ENCODE measurements at places on chromosomes 1 and 21.
A peak's percentile ranks its signal among the peaks of the same experiment; 100 is the strongest.

GRCh38 chr1:14626869-14627607 lies 28.6 kb downstream of the KAZN start:
- DNase-seq = no peak

- DNase-seq = peak; percentile 53
Observed at GRCh38 chr1:53368314-53369033, 40.6 kb upstream of the LRP8 start.

DNA sequence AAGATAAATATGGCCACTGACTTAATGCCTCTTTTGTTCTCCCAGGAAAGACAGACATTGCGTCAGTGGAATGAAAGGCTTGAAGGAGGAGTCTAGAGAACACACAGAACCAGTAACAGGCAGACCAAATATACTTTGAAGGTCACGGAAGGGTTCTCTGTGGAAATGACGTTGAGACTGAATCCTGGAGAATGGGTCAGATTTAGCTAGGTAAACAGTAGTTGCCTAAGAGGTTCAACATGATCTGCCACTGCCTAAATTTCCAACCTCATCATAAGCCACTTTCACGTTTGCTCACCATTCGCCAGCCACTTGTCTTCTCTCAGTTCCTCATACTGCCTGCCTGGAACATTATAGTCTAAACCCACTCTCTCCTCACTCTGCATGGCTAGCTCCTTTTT lies 20.5 kb downstream of the PLA2G4A start:
- DNase-seq = no peak

GRCh38 chr21:45328198-45329091 lies 40.8 kb upstream of the POFUT2 start:
- DNase-seq = no peak

- peak; percentile 91 for DNase-seq
Observed at GRCh38 chr1:201703621-201704438, 125.1 kb upstream of the IPO9 start.

DNA sequence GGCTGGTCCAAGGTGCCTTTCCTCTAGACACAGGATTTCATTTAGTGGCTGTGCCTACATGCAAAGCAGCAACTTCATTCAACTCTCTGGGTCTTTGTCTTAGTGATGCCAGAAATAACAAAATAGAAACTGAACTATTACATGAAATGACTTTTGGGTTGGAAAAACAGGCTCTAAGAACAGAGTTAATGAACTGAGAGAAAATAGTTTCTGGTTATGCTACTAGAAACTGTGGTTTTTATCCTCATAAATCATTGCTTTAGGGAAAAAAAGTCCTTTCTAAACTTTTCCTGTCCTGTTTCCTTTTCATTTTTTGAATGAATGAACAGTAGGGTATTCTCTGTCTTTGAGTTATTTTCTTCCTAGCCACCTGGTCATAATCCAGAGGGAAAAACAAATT lies 424.0 kb downstream of the KIF26B start:
- DNase-seq = no peak

- no peak for DNase-seq
Observed at GRCh38 chr1:44707112-44707881, 23.7 kb downstream of the RNU5D-1 start.

DNA sequence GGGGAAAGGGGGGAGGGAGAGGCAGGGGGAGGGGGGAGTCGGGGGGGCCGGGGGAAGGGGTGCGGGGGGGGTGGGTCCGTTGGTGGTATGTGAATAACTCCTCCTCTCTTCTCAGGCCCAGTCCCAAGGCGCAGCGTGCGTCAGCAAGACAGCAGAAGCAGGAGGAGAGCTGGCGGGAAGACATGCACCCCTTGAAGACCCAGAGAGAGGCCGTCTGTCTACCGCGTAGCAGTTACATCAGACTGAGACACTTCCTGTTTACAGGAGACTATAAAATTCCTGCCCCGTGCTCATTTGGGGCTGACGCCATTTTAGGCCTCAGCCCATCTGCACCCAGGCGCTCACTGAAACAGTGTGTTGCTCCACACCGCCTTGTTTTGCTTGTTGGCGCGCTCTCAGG lies 55.3 kb downstream of the SETD4 start:
- DNase-seq = no peak

GRCh38 chr1:226634611-226635246 lies 86.2 kb downstream of the STUM start:
- DNase-seq = peak; percentile 54

DNA sequence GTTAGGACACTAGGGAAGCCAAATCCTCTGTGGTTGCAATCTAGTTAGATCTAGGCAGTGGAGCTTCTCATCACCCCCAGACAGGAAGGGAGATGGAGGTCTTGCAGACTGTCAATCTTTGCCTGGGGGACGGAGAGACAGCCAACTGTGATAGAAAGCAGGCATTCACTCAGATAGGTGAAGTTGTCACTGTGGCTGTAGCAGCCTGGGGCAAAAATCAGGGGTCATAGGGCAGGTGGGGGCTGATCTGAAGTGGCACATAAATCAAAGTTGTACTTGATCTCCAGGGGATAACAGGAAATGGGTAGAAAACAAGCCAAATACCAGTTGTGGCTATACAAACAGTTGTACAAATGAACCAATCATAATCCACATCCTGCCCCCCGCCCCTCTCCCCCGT lies 620.9 kb upstream of the USP24 start:
- DNase-seq = no peak

DNA sequence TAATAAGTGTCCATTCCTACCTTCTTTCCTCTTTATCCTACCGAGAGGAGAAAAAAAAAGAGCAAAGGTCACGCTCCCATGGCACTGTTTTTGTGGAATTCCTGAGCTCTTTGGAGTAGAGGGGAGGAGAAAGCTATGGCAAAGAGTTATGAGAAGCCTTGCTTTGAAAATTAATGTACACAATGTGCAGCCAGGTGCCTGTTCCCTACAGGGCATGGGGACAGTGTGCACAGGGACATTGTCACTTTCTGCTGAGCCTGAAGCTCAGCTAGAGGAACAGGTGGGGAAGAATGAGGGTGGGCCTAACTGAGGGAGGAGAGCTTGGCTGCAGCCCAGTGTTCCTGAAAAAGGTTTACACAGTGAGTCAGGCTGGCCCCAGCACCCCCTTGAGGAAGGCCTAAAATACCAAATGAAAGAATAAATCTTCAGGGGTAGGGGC lies 66.1 kb downstream of the PLXNA2 start:
- DNase-seq = no peak

DNA sequence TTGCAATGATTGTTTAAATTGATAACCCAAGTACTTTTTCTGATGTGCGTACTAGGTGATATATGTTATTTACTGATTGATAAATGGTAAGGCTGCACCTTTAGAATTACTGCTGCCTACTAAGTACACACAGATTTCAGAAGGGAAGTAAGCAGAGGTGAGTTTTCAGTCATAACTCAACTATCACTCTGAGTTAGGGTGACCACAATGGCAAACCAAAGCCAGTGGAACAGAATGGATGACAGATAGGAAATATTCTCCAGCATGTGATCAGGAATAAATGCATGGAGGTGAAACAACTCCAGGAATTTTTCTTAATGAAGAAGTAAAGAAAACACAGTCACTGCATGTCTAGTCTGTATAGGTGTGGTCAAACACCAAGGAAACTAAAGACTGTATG lies 7.5 kb upstream of the KCNJ15 start:
- DNase-seq = no peak

- DNase-seq = no peak
Observed at GRCh38 chr1:160164121-160164520, 12.7 kb downstream of the ATP1A4 start.

DNA sequence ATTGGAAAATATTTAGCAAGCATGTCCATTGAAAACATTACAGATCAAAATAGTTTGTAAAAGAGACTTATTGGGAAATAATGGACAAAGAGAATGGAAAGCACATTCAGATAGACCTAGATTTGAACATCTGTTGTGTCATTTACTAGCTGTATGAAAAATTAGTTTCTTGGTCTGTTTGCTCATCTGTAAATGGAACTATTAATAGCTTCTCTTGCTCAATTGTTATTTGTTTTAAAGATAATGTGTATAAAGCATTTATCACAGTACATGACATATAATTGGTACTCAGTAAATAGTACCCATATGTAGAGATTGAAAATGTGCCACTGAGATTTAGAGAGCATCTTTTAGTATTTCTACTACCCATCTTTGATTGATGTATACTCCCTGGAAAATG lies 25.9 kb downstream of the RPAP2 start:
- no peak for DNase-seq

- no peak for DNase-seq
Observed at GRCh38 chr1:59308839-59309238, 11.9 kb downstream of the FGGY start.

GRCh38 chr1:230163205-230163604 lies 96.2 kb downstream of the GALNT2 start:
- no peak for DNase-seq

GRCh38 chr1:28573564-28573963 lies 18.5 kb upstream of the RAB42 start:
- DNase-seq = no peak

- no peak for DNase-seq
Observed at GRCh38 chr1:245762396-245762910, 607.7 kb downstream of the KIF26B start.

DNA sequence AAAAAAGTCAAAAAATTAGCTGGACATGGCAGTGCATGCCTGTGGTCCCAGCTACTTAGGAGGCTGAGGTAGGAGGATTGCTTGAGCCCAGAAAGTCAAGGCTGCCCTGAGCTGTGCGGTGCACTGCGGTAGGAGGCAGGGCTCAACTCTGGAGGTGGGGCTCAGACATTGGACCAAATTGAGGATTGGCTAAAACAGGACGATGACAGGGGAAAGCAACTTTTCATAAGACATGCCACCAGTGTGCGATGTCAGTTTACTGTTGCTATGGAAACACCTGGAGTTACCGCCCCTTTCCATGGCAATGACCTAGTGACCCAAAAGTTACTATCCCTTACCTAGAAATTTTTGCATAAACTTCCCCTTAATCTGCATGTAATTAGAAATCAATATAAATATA lies 85.3 kb downstream of the DISP3 start:
- DNase-seq = no peak

GRCh38 chr1:103783944-103784377 lies 34.3 kb downstream of the AMY1C start:
- no peak for DNase-seq

GRCh38 chr21:40840401-40841125 lies 6.4 kb downstream of the DSCAM start:
- no peak for DNase-seq

GRCh38 chr1:187817782-187818181 lies 989.0 kb downstream of the PLA2G4A start:
- no peak for DNase-seq

- no peak for DNase-seq
Observed at GRCh38 chr1:209823143-209824041, 4.4 kb upstream of the UTP25 start.

- DNase-seq = no peak
Observed at GRCh38 chr1:94793296-94793656, 26.9 kb upstream of the SLC44A3 start.

- DNase-seq = no peak
Observed at GRCh38 chr1:201946224-201946908, at the start of gene LMOD1. Gene LMOD1 (minus strand): TSS chr1:201946548. CDS start chr1:201946340, 208 bp downstream.

DNA sequence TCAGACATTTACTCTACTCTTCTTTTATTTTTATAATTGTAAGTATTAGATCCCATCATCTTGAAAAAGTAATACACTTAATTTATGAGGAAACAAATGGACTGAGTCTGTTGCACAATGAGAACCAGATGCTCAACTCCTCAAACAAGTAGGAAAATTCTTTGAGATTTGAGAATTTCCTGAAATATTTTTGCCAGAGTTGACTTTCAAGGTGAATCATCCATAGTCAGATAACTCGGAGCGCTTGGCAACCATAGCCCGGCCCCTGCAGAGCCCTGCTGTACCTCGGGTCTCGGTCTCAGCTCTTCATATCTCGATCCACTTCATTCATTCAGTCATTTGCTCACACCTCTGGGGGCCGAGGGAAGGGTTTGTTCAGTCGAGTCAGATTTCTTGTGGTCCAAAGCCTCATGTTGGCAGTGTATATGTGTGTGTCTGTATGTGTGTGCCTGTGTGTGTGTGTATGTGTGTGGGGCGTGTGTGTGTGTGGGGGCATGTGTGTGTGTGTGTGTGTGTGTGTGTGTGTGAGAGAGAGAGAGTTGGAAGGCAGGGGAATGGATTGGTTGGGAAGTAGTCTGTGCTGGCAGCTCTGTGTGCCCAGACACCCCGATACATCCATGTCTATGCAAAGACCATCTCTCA lies 18.1 kb upstream of the PCP4 start:
- DNase-seq = no peak

DNA sequence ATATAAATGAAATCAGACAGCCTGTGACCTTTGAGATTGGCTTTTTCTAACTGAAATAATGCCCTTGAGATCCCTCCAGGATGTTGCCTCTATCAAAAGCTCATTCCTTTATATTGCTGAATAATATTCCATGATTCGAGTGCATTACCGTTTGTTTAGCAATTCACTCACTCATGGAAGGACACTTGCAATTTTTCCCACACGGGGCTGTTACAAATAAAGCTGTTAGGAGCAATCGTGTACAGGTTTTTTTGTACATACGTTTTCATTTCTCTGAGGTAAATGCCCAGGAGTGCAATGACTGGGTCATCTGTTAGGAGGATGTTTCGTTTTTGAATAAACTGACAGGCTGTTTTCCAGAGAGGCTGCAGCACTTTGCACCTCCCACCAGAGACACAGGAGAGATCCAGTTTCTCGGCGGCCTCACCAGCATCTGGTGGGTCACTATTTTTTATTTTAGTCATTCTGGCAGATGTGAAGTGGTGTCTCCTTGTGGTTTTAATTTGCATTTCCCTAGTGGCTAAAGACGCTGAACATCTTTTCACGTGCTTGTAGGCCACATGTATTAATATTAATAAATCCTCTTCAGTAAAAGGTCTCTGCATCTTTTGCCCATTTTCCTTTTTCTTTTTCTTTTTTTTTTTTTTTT lies 11.0 kb downstream of the PRDM15 start:
- DNase-seq = no peak

DNA sequence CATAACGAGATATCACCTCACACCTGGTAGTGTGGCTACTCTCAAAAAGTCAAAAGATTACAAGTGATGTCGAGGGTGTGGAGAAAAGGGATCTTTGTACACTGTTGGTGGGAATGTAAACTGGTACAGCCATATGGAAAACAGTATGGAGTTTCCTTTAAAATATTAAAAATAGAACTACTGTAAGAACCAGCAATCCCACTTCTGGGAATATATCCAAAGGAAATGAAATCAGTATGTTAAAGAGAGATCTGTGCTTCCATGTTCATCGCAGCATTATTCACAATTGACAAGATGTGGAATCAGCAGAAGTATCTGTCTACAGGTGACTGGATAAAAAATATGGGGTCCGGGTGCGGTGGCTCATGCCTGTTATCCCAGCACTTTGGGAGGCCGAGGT lies 7.6 kb upstream of the PIK3C2B start:
- DNase-seq = no peak

GRCh38 chr1:17603091-17603841 lies 63.8 kb downstream of the ARHGEF10L start:
- no peak for DNase-seq

DNA sequence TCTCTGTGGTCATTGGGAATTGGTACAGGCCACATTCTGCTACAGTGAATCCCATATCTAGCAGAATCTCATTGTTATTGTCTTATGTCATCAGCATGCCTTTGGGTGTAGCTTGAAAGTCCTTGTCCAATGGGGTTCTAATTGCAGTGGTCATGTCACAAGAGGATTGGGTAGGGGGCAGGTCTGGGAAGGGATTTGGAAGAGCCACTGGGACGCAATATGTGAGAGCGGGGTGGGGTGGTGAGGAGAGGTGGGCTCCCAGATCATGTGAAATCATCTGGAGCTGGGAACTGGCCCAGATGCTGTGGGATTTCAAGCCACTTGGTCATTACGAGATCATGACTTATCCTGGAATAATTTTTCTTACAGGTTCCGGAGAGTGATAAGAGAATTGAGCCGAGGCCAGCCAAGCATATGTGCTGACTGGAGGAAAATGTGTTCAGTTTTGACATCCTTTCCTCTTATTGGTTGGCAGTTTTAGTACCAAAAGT lies 16.3 kb downstream of the CNIH3 start:
- no peak for DNase-seq

Data from activated CD8-positive, alpha-beta memory T cell treated with anti-CD3 and anti-CD28 coated beads, Interleukin-2, amount 50 U/mL, for 48 hours (primary cell).